K562 (cell line): ENCODE measurements at places on chromosomes 5 and 9.

DNA sequence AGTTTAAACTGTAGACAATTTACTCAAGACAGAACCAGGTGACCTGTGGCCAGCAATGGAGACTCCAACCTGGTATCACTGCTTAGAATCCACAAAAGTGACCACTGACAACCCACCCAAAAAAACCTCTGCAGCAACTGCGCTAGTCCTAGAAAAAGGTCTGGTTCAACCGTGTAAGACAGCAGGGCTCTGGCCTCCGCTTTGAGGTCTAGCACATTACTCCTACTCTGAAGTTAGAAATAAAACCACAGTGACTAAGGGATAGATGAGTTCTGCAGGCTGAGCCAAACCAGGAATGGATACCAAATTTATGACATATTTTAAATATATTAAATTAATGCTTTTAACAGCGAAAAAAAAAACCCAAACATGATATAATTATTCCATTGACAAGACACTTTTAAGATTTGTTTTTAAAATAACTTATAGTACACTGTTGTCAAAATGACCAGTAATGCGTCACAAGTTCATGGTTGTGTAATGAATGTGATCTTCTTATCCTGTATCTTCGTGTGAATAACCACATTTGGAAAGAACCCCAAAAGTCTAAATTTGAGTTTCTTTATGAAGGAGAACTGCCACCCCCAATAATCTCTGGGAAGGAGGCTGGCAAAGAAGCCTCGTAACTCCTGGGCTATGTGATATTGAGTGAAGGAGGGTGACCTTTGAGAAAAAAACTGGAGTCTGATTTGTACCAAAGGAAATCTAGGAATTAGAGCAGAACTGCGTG lies 101.9 kb upstream of the SLC44A1 start:
- DNase-seq = no peak

GRCh38 chr5:141494761-141495452 lies 6.0 kb downstream of the PCDHGC5 start:
- no peak for DNase-seq

- DNase-seq = no peak
These were observed 70.4 kb downstream of the RAPGEF1 start for GRCh38 chr9:131669269-131670157.

DNA sequence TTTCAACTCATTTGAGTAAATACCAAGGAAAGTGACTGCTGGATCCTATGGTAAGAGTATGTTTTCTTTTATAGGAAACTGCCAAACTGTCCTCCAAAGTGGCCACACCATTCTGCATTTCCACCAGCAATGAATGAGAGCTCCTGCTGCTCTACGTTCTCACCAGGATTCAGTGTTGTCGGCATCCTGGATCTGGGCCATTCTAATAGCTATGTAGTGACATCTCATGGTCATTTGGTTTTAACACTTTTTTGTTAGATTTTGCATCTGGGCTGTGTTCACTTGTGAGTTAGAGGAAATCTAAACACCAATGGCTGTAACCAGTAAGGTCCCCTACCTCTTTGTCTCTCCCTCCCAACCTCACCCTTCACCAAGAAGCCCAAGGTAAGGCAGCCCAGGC lies 115.9 kb downstream of the ATPSCKMT start:
- DNase-seq = no peak

GRCh38 chr9:5846501-5846921 lies 13.6 kb upstream of the ERMP1 start:
- DNase-seq = no peak

DNA sequence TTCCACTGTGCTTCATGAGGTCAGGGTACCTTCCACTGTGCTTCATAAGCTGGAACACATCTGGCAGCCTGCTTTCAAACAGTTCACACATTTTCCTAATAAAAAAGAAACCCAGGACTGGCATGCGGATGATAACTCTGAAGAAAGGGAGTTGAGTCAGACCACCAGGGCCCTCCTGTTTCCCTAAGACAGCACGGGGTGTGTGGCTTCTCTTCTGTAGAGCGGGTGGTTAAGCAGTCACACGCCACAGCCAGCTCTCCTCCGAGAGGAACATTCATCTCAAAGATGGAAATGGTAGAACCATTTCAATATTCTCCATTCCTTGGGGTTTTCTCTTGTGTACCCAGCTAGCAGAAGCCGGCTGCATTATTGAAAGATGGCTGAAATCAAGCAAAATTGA lies 128.1 kb upstream of the LMX1B start:
- no peak for DNase-seq

DNA sequence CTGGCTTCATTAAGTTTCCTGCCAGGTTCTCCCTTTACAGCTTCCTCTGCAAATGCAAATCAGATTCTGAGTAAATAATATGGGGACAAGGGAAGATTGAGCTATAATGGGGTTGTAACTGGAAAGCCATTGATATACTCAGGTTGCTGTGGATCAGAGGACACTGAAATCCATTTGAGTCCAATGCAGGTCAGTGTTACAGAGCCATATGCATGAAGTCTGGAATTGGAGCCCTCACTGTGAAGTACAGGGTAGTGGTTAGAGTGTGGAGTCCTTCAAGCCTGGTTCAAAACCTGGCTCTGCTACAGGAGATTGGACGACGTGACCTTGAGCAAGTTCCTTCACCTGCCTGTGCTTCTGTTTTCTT lies 48.7 kb downstream of the TIMD4 start:
- no peak for DNase-seq

GRCh38 chr9:34507556-34507955 lies 15.2 kb downstream of the ENHO start:
- DNase-seq = no peak

- peak; percentile 48 for DNase-seq
These were observed at the start of gene GGTA1 for GRCh38 chr9:121499427-121500164. Gene GGTA1 (minus strand): TSS chr9:121499844. CDS start chr9:121467922, 31,922 bp downstream.

GRCh38 chr9:79641070-79641469 lies 69.3 kb downstream of the TLE4 start:
- DNase-seq = no peak

DNA sequence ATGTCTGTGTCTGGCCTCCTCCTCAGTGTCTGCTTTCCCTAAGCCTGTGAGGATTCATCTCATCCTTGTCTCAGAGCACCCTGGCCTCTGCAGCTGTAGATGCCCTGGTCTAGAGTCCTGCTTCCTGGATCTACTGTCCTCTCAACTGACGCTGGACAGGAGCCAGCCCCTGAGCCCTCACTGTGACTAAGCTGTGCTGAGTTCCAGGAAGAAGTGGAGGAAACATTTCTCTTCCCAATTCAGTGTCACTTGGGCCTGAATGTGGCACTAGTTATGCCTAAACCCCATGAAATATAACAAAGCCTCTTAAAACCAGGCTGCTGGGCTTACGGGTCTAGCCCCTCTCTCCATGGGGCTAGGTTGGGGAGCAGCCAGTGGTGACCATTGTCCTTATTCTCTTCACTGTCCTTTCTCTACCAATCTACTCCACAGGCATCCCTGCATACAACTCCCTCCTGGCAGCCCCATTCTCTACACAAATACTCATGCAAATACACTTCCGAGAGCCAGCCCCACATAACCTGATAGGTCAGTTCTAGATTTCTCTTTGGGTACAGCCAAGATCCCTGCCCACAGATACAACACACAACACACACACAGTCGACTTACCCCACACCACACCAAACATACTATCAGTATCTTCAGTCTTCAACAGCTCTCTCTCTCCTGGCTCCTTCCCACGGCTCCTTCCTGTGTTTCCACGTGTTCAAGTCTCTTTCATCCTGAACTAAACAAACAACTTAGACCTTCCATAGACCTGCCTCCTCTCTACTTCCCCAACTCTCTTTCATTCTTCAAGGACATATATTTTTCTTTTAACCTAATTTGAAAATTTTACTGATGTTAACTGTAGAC lies 220.8 kb downstream of the SNX18 start:
- DNase-seq = peak; percentile 42

- DNase-seq = no peak
These were observed 345.6 kb downstream of the EBF1 start for GRCh38 chr5:158754018-158754514.

GRCh38 chr5:8184455-8185063 lies 315.6 kb downstream of the MTRR start:
- DNase-seq = peak; percentile 75

DNA sequence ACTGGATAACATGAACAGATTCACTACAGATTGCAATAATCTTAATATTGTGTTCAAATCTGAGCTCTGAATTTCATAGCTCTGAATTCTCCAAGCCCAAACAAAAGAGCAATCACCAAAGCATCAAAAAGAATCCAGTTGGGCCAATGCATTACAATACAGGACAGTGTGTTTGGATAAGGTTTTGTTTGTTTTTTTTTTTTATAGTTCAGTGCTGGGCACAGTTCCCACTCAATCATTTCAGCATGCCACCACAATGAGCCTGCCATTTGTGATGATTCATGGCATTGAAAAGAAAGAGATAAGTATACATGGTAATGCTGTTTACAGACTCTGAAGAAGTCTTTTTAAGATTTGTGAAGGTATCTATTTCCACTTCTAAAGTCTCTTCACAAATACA lies 1.7 kb upstream of the HTR1A start:
- no peak for DNase-seq

GRCh38 chr5:103375863-103376591 lies 117.5 kb downstream of the MACIR start:
- no peak for DNase-seq

- DNase-seq = no peak
These were observed 233.5 kb upstream of the PCSK5 start for GRCh38 chr9:75657015-75657414.

DNA sequence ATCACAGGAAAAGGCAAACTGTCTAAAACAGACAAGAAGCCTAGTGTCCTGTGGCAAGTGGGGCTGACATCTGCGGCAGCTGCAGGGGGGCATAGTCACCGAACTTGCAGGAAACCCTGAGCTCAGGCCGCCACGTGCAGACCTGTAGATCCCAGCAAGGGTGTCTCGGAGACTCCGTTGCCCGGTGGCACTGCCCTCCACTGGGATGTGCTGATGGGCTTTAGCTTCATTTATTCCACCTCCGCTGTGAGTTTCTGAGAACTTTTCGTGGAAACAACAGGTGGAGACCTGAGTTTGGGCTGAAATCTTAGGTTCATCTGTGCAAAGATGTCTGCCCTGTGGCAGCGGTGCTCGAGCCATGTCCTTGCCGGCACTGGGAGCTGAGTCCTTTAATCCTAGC lies 22.1 kb downstream of the CEP72 start:
- DNase-seq = no peak

DNA sequence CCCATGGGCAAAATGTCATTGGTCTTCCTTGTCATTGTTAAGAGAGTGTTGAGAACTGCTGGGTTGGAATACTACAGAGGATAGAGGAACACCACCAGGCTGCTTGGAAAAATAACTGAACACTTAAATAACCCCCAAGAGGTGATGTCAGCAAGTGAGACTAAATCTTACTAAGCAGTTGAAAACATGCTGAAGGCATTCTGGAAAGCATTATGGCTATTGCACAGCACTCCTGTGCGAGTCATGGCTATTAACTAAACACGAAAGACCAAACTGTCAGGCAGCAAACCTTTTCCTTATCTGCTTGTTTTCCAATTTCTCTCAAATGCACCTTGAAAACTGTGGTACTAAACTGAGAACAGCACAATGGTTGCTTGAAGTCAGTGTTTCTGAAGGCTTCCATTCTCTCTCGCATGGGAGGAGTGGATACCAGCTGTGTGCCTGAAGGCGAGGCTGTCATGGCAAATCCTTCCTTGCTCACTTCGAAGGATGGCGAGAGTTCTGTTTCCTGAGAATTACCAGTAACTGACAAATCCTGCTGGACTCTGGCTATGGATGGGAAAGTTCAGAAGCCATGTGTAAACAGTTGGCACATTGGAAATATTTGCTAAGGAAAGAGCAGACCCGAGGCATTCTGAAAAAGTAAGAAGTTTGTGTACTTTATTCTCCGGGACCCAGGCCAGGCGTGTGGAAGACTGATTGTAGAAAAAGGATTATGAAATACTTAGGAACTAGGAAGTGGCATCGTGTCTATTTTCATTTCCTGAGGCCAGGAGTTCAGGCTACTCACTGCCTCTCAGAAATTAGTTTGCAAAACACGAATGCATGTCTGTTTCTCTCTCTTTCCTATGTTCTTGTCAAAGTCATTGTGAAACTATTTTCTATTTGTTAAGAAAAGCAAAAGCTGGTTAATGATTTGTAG lies 182.1 kb downstream of the DMRT2 start:
- DNase-seq = no peak

DNA sequence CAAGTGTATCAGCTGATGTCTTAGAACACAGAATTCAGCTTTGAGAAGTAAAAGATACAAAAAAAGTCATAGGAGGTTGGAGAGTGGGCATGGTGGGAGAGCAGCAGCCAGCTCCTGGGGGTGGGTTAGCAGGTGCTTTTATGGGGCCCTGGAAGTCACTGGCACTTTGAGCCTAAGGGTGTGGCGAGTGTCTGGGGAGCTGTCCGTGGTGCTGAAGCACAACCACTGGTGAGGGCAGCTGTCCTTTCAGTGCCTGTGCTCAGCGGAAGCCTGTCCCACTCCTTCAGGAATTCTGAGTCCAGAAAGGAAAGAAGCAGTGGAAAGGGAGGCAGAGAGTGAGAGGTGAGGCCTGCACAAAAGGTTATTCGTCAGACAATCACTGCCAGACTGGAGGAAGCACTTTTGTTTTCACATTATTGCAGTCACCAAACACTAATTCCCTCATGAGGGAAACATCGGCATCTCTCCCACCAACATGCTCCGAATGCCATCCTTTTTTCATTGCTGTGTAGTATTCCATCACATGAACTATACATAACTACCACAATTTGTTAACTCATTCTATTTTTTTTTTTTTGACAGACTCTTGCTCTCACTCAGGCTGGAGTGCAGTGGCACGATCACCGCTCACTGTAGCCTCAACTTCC lies 59.4 kb upstream of the RAPGEF1 start:
- peak; percentile 66 for DNase-seq

GRCh38 chr5:17302106-17302505 lies 84.7 kb downstream of the BASP1 start:
- DNase-seq = no peak

GRCh38 chr5:39267186-39267585 lies 47.8 kb upstream of the FYB1 start:
- DNase-seq = no peak

DNA sequence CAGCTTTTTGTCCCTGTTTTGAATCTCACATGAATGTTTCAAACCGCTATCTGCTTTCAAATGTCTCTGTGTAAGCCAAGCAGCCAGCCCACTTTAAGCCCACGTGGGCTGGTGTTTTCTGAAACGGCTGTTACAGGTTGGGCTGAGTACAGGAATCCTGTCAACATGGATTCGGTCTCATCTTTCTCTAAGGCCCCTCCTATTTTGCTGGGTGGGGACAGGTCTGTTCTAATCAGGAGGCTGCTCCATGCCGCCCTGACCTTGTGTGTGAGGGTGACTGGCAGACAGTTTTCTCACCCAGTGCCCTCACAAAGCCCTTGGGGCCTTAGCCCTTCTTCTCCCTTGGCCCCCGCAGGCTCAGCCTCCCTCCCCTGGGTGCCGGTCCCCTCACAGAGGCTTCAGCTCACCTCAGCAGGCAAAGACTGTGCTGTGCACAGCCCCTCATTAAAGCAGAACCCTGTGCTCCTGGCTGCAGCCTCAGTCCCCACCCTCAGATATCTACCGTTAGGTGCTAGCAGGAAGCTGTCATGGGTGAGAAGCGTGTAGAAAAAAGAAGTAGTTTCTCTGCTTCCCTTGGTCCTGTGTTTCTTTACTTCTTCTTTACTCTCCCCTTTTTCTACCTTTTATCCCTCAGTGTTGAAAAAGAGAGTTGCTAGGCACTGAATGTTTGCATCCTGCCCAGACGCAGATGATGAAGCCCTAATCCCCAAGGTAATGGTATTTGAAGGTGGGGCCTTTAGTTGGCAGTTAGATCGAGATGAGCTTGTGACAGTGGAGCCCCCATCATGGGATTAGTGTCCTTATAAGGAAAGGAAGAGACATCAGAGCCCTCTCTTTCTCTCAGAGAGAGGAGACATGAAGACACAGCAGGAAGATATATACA lies 205.7 kb downstream of the ADAMTS12 start:
- DNase-seq = no peak
